ENCODE measurements at places on chromosomes 11 and 22.

DNA sequence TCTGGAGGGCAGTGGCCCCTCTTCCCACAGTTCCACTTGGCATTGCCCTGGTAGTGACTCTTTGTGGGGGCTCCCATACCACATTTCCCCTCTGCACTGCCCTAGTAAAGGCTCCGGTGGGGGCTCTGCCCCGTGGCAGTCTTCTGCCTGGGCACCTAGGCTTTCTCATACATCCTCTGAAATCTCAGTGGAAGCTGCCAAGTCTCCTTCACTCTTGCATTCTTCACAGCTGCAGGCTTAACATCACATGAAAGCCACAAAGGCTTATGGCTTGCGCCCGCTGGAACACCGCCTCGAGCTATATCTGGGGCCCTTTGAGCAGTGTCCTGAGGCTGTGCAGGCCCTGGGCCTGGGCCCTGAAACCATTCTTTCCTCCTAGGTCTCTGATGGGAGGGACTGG, 25.3 kb downstream of the PLEKHB1 start:
- no peak for DNase-seq

DNA sequence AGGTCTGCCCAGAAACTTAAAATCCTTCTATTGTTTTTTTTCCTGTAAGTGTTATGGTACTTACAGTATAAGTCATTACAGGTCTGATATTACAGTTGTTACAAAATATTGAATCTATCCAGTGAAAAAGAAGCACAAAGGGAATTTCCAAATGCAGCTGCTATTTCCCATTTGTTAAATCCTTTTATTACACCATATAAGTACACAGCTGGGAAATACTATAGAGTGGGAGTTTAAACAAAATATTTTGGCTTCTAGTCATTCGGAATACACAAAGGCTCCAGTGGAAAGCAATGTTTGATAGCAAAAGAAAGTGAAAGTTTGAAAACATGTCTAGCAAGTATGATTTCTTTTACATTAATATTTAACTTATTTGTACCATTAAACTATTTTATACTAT, 18.0 kb downstream of the SOX6 start:
- DNase-seq: no peak

GRCh38 chr11:67393990-67394389, 2.2 kb downstream of the RAD9A start:
- no peak for DNase-seq

GRCh38 chr11:38818720-38819119, 2220.7 kb upstream of the RAG2 start:
- DNase-seq: no peak

GRCh38 chr11:107858217-107859070, at the start of gene SLC35F2:
TSS of gene SLC35F2 (minus strand) at chr11:107858787. CDS start at chr11:107858767, 20 bp downstream.
- peak; percentile 50 for DNase-seq

GRCh38 chr22:49207008-49208003, 620.4 kb downstream of the BRD1 start:
- no peak for DNase-seq

DNA sequence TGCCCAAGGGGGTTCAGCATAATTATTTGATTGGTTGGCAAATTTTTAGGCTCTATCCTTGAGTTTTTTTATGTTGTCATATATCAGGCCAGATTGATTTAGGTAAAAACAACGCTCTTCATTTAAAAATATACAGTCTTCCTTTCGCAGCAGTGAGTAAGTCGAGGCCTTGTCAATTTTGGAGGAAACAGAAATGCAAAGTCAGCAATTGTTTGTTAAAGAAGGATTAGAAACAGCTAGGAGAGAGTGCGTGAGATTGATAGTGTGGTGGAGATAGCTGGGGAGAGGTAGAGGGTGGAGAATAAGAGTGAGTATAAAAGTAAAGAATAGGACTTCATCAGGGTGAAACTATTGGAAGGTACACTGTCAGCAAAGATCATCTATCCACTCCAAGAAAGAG, 830.8 kb downstream of the LUZP2 start:
- no peak for DNase-seq

DNA sequence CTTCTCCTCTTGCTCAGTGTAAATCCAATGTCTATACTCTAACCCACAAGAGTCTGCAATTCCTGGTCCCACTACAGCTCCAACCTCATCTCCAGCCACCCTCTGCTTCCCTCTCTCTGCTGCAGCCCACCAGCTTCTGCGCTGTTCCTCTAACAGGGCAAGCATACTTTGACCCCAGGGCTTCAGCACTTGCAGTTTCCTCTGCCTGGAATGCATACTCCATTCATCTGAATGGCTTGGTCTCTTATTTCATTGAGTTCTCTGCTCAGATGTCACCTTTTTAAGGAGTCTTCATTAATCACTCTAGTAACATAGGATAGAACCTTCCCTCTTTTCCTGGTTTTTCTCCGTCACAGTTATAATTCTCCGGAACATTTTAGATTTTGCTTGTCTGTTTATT, 141.6 kb downstream of the BUD13 start:
- DNase-seq: no peak

DNA sequence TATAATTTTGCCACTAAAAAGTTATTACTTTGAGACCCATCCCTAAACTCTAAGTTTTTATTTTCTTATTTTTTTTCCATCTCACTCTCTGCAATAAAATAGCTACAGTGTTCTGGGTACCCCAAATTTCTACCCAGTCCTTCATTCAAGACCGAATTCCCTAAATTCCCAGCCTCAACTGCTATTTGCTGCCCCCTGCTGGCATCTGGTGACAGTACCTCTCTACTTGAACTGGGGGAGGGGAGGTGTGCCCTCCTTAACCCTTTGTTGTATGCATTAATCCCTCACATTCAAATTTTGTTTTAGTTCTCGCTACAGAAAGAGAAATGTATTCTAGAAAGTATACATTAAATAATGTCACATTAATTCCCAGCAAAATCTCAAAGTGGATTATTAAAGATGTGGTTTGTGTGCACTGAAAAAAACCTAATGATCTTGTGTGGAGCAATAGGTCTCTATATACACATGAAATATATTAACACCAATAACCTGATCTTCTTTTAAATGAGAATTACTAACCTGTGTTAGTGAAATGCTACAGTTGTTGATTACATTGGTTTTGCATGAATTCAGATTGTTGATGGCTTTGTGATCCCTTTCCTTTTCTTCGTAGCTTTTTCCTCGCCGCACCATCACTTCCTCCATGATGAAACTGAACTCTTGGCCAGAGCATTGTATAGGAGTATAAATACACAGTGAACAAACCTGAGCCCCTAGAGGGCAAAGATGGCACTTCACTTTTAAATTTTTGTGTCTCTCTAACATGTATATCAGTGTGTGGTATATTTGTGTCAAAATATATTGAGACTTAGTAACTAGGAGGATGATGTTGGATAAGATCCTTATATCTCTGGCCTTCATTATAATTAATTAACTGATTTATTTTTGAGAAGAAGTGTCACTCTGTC, 590.0 kb downstream of the METTL15 start:
- peak; percentile 70 for DNase-seq

GRCh38 chr11:96524475-96524874, 134.7 kb downstream of the JRKL start:
- DNase-seq: no peak

- DNase-seq: no peak
Measured at GRCh38 chr22:31950226-31950625, 5.9 kb downstream of the YWHAH start.

DNA sequence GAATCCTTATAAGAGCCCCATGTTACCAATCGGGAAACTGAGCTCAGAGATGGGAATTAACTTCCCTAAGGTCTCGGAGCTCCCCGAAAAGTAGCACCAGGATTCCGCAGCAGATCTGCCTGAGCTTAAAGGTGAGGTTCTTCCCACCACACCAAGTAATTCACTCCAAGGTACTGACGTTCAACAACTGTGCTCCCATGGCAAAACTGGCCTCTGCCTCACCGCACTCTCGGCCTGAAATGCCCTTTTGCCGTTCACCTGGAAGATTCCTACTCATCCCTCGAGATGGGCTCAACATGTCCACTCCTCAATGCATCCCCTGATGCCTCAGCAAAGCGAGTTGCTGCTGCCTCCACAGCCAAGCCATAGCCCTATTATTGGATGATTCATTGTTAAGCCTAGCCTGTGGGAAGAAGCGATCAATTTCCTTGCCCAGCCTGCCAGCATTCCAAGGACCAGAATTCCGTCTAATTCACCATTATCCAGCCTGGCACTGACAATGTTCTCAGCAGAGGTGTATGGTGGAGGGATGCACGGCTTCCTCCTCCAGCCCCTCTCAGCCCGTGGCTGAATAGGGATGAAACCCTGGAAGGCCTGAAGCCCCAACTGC, 4.2 kb downstream of the PLAAT3 start:
- no peak for DNase-seq

- no peak for DNase-seq
Measured at GRCh38 chr11:106706355-106706754, 311.9 kb downstream of the GUCY1A2 start.

DNA sequence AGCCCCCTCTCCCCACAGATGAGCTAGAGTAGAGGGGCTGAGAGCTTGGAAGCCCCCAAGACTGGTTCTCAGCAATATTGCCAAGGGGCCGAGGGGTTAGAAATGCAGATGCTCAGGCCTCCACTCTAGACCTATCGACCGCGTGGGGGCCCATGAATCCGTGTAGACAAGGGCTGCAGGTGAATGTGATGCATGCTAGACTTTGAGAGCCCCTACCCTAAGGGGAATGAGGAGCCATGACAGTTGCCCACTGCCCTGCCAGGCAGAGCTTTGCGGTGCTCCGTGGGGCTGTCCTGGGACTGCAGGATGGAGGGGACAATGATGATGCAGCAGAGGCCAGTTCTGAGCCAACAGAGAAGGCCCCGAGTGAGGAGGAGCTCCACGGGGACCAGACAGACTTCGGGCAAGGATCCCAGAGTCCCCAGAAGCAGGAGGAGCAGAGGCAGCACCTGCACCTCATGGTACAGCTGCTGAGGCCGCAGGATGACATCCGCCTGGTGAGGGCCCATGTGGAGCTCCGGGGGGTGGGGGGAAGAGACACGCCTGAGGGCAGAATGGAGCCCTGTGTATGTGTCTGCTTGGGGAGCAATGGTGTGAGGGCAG, 1.3 kb downstream of the SSH3 start:
- DNase-seq: no peak

DNA sequence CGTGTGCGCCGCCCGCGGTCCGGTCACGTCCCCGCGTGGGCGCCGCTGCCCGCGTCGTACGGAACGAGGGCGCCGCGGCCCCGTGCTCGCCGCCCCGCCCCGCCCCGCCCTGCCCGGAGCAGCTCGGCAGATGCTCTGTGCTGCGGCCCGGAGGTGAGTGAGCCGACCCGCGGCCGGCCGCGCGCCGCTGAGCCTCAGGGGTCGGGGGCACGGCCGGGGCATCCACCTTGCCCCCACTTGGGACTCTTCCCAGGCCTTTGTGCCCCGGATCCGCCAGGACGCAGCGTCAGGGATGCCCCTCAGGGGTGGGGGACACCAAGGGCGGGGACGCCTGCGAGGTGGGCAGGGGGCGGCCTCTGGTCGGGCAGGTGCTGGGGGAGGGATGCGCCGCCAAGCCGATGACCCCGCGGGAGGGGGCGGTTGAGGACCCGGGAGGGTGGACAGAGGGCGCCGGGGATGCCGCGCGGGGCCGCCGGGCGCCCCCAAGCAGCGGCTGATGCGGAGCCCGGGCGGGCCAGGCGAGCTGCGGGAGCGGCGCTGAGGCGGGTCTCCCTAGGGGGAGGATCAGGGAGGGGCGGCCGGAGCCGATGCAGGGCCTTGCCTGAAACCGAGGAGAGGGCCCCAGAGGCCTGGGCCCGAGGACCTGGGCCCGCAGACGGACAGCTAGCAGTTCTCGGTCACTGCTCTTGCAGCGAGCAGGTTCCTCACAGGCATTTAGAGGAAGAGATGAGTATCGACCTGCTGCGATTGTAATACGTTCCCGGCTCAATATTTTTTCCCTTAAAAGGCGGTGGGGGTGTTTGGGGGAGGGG, at the start of gene GNAZ:
Gene GNAZ (plus strand): TSS at position 102 of the 812 bp plus-strand sequence. CDS start 25,177 bp downstream, outside the sequence.
- peak; percentile 36 for DNase-seq

- DNase-seq: no peak
Measured at GRCh38 chr11:111623527-111624030, 21.3 kb downstream of the SIK2 start.
